ENCODE measurements at places on chromosomes 12 and 14. TPM values are rescaled to one million over a fixed set of nuclear protein-coding genes. Genes with fewer than 3 reads are reported as not detected.

DNA sequence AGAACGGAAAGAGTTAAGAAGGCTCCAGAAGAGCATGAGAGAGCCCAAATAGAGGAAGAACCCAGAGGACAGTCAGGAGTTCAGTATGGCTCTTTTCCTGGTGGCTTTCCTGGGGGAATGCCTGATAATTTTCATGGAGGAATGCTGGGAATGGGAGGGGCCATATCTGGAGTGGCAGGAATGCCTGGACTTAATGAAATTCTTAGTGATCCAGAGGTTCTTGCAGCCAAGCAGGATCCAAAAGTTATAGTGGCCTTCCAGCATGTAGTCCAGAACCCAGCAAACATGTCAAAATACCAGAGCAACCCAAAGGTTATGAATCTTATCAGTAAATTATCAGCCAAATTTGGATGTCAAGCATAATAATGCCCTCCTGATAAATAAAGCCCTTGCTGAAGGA, 15.5 kb upstream of the SYT10 start:
- no peak for DNase-seq
- no peaks in the 10 kb centered on the region for H3K4me1 ChIP-seq
- no peak overlapping the region for H3K4me3 ChIP-seq

The DRAM1 gene
- 35.3 TPM for total RNA-seq

The SERPINA10 gene
- total RNA-seq = 0.28 TPM

DNA sequence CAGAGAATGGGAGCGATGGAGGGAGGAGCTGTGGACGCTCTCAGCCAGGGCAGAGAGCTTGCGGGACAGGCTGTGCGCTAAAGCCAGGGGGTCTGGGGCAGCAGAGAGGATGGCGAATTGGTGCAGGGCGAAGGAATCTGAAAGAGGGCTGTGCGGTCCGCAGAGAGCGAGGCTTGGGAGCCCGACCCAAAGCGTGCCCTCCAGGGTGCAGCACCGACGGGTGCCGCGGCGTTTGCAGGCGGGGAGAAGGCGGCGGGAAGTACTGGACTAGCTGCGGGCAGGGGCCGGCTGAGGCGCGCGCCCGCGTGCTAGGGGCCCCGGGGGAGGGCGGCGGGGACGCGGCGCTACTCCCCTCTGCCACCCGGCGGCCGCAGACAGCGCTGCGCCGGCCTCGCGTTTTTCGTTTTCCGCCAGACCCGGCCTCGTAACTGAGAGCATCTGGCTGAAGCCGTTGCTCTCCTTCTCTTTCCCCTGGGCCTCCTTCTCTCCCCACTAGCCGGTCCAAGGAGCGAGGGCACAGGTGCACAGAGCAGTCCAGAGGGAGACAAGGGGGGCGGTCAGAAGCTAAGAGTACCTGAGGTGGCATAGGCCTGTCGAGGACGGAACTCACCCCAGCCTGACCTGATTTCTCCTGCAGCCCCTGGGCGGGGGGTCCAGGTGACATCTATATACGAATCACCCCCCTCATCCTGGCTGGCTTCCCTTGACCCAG, 24.9 kb downstream of the SLC6A12 start:
- no peak for DNase-seq
- peak overlapping the region; percentile 71 for H3K4me3 ChIP-seq
- H3K36me3 ChIP-seq = no peaks in the 10 kb centered on the region
- no peak overlapping the region for H3K27ac ChIP-seq
- peaks cover 9% of the 10 kb centered on the region for H3K4me1 ChIP-seq

The TOGARAM1 gene
- total RNA-seq = 8.5 TPM

DNA sequence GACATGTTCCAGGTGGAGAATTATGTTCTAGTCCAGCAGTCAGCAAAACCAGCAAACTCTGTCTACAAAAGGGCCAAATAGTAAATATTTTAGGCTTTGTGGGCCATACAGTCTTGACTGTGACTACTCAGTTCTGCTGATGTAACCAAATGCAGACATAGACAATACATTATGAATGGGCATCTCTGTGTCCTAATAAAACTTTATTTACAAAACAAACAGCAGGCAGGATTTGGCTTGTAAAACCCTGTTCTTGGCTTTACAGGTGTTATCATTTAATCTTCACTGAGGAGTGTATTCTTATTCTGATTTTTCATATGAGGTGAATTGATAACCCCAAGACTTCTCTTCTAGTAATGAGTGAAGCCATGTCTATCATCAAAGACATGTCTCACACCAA, 278.6 kb downstream of the DUSP6 start:
- no peaks in the 10 kb centered on the region for H3K36me3 ChIP-seq
- DNase-seq = no peak
- no peak overlapping the region for H3K27ac ChIP-seq
- no peaks in the 10 kb centered on the region for H3K4me1 ChIP-seq

DNA sequence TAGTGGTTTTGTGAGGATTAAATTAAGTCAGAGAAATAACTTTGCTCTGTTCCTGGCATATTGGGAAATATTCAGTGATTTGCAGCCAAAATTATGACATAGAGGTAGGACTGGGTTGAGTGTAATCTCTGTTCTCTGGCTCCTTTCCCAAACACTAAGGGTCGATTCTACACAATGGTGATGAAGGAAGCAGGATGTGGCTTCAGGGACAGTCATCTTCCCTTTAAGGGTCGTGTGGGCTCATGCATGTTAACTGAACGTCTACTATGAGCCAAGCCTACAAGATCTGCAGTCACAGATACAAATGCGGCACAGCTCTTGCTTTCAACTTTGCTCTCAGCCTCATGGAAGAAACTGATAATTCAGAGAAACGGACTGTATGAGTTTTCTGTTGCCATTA, 381.6 kb downstream of the VRK1 start:
- H3K4me3 ChIP-seq = no peak overlapping the region
- no peak for DNase-seq
- H3K27me3 ChIP-seq = no peaks in the 10 kb centered on the region
- no peaks in the 10 kb centered on the region for H3K36me3 ChIP-seq

- DNase-seq = no peak
- no peaks in the 10 kb centered on the region for H3K27me3 ChIP-seq
- peaks cover 27% of the 10 kb centered on the region for H3K36me3 ChIP-seq
- H3K4me1 ChIP-seq = peaks cover 6% of the 10 kb centered on the region
- no peak overlapping the region for H3K27ac ChIP-seq
These were observed 7.3 kb downstream of the P2RX2 start for GRCh38 chr12:132625731-132626430.

- no peaks in the 10 kb centered on the region for H3K27me3 ChIP-seq
- H3K36me3 ChIP-seq = no peaks in the 10 kb centered on the region
- no peak overlapping the region for H3K4me3 ChIP-seq
- no peaks in the 10 kb centered on the region for H3K4me1 ChIP-seq
- no peak overlapping the region for H3K27ac ChIP-seq
These were observed 246.6 kb downstream of the BCL11B start for GRCh38 chr14:99025418-99025817.

DNA sequence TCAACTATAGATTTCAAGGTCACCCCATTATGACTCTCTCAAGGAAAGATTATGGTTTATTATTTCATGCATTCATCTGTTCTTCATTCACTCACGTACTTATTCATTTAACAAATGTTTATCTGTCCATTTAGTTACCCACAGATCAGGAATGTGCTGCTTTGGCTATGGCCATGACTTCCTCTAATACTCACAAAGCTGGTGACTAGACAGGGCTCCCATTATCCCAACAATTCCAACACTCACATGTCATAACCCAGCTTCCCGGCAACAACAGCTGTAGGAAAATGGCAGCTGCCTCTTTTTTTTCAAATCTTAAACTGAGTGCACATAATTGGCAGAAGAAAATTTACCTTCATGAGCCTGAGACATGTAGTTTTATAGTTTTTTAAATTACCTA, 190.8 kb upstream of the CCDC196 start:
- H3K36me3 ChIP-seq = no peaks in the 10 kb centered on the region
- no peak overlapping the region for H3K27ac ChIP-seq
- no peak overlapping the region for H3K4me3 ChIP-seq
- no peak for DNase-seq

DNA sequence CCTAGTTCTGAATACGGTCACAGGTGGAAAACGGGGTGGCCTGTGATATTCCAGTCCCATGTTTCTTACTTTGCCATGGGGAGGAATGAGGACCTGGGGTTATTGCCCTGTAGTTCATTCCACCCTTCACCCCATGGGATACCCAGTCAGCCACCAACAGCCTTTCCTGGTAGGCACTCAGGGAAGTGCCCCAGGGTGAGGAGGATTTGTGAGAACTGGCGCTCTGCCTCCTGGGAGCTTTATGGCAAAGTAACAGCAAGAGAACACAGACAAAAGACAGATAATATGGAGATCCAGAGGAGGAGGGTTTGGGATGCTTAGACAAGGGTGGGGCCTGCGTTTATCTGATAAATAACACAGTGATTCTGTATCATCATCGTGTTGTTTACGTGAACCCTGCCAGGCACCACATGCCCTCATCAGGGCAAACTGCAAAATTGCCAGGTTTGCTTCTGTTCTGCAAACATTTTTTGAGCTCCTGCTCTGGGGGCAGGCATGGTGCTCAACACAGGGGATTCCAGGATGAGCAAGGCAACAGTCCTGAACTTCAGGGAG, 223.5 kb downstream of the SLC41A2 start:
- peak overlapping the region; percentile 25 for H3K27ac ChIP-seq
- peaks cover 67% of the 10 kb centered on the region for H3K4me1 ChIP-seq
- no peaks in the 10 kb centered on the region for H3K27me3 ChIP-seq
- DNase-seq = no peak
- no peak overlapping the region for H3K4me3 ChIP-seq
- H3K36me3 ChIP-seq = no peaks in the 10 kb centered on the region

DNA sequence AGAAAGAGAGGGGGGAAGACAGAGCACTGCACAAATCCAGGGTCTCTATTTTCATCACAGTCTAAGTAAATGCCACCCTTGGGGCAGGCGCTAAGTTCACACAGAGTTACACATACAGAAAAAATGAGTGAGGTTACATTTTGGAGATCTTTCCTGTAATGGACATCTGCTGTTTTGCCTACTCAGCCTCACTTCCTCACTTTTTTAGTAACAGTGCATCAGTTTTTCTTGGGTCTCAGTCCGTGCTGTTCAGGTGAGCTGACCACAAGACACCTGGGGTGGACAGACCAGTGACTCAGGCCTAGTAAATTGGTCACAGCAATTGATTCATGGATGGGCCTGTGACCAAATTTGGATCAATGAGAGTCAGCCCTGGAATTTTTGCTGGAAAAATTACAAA, 33.6 kb upstream of the SLC5A8 start:
- no peaks in the 10 kb centered on the region for H3K27me3 ChIP-seq
- H3K4me3 ChIP-seq = no peak overlapping the region
- DNase-seq = no peak
- H3K4me1 ChIP-seq = no peaks in the 10 kb centered on the region

DNA sequence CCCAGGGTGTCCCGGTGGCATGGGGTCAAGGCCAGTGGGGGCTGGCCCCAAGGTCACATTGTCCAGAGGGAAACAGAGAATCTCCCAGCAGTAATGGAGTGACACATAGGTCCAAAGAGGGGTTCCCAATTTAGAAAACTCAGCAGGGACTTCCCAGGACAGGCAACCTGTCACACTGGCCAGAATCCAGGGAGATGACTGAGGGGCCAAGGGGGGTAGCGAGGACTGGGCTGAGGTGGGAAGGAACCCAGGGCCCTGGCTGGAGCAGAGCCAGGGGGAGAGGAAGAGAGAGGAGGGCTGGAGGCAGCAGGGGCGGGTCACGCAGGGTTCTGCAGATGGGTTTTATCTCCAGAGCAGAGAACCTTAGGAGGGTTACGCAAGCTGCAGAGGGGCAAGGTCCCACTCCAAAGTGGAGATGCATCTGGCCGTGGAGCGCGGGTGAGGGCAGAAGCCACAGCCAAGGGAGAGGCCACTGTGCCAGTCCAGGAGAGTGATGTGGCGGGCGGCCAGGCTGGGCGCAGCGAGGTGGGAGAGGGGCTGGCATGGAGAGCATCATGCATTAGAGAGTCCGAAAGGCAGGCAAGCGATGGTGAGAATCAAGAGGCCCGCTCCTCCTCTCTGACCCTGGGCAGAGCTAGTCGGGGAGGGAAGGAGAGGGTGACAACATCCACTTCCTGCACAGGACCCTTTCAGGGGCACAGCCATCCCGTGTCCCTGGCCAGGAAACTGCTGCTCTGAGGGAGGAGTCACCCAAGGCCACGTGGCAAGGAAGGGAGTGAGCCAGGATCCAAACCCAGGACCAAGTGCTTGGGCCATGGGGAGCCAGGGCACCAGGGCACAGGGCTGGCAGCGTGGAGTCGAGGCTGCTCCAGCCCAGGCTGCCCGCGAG, 29.0 kb downstream of the NCOR2 start:
- DNase-seq = no peak
- H3K36me3 ChIP-seq = peaks cover 5% of the 10 kb centered on the region
- H3K27ac ChIP-seq = no peak overlapping the region
- peak overlapping the region; percentile 10 for H3K4me3 ChIP-seq
- peaks cover 48% of the 10 kb centered on the region for H3K4me1 ChIP-seq

DNA sequence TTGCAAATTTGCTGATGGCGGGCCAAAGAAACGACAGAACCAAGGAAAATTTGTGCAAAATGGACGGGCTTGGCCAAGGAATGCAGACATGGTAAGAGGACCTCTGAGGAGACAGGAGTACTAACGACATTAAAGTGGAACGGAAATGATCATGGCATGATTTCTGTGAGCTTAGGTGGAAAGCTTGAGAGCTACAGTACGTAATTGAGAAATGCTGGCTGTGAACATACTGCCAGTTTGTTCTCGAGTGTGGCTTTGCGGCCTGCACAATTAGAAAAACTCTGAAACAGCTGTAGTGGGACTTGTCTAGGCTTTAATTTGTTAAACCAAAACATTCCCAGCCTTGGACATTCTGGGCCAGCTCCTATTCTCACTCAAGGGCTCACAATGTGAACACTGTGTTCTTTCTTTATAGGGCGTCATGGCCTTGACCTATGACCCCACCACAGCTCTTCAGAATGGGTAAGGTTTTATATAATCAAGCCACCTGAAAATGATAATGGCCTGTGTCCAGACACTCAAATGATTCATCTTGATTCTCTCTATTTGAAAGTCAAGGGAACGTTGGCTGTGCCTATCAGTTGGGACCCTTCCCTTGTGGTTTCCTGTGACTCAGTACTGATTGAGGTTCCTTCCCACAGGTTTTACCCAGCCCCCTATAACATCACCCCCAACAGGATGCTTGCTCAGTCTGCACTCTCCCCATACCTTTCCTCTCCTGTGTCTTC, 48.5 kb downstream of the BAZ2A start:
- no peaks in the 10 kb centered on the region for H3K4me1 ChIP-seq
- peaks cover 16% of the 10 kb centered on the region for H3K36me3 ChIP-seq
- no peak for DNase-seq
- no peak overlapping the region for H3K4me3 ChIP-seq
- H3K27me3 ChIP-seq = no peaks in the 10 kb centered on the region

- DNase-seq = no peak
- no peaks in the 10 kb centered on the region for H3K4me1 ChIP-seq
- H3K27ac ChIP-seq = no peak overlapping the region
These were observed 1184.6 kb downstream of the FLRT2 start for GRCh38 chr14:86714575-86714974.

GRCh38 chr12:32466986-32467711, 67.8 kb downstream of the FGD4 start:
- no peak overlapping the region for H3K27ac ChIP-seq
- H3K4me3 ChIP-seq = no peak overlapping the region
- no peak for DNase-seq
- no peaks in the 10 kb centered on the region for H3K4me1 ChIP-seq
- no peaks in the 10 kb centered on the region for H3K36me3 ChIP-seq
